Activated T-cell treated with anti-CD3 and anti-CD28 coated beads, Interleukin-2, amount 50 U/mL, for 1 hour (primary cell): ENCODE measurements at places on chromosomes 4 and X.
A peak's percentile ranks its signal among the peaks of the same experiment; 100 is the strongest.

- no peak for DNase-seq
These were observed 115.0 kb downstream of the TRIML1 start for GRCh38 chr4:188254211-188254610.

GRCh38 chr4:74896595-74896994 is 36.3 kb upstream of the PARM1 start:
- DNase-seq = no peak

DNA sequence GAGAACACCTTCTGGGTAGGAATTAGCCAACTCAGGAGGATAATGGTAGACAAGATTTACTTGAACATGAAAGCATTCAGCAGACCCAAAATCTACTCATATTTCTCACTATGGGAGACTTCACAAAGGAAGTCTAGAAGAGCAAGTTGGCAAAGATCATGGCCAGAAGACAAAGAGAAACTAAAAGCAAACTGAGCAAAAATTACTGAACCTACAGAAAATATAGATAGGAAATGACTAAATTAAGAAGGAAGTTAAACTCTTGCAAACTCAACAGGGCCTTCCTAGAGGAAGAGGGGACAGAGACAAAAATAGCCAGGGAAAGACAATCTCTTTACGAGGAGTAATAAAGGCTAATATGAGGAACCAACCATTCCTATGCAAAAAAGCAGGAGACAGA is 18.7 kb downstream of the CORIN start:
- no peak for DNase-seq

GRCh38 chr4:173415092-173415491 is 16.2 kb upstream of the SCRG1 start:
- no peak for DNase-seq

DNA sequence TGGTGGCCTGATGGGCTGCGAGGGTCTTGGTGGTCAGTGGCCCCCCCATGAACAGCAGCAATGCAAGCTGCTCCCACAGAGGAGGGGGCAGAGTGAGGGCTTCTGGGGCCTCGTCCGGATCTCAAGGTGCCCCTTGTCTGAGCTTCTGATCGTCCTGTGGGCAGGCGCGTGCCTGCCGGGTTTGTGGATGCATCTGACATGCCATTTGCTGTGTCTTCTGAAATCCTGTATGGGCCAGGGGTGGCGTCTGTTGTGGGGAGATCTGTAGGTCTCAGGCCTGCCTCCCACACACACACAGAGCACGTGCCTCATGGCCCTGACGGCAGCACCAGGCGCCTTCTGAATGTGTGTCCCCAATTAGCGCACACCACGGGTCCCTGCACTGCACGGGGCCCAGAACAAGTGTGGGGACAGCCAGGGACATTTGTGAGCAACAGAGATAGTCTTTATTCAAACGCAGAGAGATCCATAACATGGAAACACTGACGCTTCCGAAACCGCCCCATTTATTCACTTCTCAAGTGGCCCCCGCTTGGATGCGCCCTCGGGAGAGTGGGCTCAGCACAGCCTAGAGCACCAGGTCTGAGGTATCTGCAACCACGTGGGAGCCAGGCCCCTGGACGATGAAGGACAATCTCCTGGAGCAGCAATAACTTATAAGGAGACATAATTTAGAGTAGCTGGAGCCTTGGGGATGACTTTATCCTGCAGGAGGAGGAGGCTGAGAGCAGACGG is 5.7 kb downstream of the SPON2 start:
- DNase-seq = no peak

DNA sequence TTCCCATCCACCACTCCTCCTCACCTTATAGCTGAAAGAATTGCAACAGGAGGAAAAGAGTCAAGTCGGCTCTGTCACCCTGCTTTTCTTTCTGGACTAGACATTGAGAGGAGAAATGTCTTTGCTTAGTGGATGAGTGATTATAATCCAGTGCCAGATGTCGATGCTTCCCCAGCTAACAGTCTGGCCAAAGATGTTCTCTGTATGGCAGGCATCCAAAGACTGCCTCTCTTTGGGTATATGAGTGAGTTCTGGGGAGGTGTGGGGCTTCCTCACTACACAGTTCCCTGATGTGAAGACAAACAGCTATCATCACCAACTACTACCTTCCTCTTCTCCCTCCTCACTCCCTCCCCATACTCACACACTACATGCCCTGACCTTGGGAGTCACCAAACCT is 90.9 kb downstream of the COMMD8 start:
- no peak for DNase-seq

- DNase-seq = no peak
These were observed 14.7 kb downstream of the NDP start for GRCh38 chrX:43958529-43958928.

DNA sequence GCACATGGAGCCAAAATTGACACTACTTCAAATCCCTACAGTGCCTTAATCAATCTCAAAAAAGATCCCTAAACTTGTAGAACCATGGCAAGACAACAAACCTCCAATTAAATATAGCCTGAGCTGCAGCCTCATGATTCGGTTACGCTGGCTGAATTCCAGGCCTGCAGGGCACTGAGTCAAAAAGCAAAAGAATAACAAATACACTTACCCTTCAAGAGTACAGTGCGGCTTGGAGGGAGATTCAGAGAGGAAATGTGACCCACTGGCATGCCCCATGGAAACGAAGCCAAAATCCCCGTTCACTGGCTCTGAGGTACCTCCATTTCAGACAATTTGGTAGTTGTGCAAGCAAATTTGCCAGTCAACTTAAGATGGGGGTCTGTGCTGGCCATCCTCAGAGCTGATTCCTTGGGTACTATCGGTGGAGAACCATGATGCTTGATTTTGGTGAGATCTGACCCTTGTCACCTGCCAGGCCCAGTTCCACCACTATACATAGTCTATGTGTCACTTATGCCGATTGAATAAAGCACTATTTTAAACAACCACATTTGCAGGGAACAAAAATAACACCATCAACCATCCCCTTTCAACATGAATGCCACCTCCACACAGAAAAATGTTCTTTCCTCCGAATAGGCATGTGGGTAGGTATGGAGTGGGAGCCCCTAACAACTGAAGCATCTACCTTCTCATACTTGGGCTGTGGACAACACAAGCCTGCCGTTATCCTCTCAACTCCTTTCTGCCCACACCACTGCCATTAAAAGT is 2.1 kb downstream of the C4orf54 start:
- no peak for DNase-seq

DNA sequence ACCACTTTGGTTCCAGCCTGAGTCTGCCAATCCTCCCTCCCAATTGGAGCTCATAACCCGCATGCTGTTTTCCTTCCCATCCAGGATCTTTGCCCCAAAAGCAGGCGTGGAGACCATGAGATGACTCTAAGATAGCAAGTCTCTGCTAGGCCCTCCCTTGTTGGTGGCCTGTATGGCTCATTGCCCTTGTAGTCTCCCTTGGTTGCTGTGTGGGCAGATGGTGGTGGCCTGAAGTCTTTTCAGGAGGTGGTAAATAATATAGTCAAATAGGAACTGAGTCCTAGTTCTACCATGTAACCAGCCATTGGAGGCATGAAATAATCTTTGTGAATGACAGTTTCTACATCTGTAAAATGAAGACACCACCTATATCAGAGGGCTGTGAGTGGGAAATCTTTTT is 1.2 kb downstream of the ATP6AP1 start:
- no peak for DNase-seq

DNA sequence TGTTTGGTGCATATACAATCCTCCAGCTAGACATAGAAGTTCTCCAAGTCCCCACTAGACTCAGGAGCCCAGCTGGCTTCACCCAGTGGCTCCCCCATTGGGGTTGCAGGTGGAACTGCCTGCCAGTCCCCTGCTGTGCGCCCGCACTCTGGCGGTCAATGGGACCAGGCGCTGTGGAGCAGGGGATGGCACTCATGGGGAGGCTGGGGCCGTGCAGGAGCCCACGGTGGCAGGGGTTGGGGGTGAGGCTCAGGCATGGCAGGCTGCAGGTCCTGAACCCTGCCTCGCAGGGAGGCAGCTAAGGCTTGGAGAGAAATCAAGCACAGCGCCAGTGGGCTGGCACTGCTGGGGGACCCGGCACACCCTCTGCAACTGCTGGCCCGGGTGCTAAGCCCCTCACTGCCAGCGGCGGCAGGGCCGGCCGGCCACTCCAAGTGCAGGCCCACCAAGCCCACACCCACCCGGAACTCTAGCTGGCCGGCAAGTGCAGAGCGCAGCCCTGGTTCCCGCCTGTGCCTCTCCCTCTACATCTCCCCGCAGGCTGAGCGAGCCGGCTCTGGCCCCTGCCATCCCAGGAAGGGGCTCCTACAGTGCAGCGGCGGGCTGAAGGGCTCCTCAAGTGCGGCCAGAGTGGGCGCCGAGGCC is 12.7 kb upstream of the TMPRSS11D start:
- DNase-seq = no peak

DNA sequence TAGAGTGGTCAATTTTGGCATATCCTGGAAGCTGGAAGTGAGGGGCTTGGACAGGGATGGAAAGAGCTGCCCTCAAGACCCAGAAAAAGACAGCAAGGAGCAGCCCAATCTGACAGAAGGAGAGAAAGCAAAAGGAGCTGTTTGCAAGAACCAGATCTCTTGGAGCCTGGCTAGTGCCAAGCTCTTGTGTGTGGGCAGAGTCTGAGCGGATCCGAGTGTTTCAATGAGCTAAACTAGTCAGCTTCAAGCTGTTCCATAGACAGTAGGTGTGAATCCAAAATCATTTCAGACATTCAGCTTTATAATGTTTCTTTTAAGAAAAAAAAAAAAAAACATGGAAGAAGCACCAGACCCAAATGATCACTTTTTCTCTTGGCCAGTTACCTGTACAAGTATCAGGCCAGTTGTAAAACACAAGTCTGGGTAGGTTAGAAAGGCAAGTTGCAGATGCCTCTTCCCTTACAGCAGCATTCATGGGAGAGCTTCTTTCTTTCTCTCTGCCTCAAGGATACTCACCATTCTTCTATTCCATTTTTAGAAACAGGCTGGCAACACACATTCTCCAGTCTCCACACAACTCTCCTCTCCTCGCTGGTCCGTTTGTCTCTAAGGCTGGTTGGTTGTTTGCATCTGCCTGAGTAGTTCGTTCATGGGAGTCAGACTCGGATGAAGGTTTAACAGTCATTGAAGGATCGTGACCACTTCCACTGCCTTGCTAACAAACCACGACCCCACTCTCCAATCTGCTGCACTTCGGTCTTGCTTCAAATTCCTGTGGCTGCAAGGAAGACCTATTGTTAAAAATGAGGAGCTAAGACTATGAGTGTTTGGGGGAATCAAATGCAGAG is 105.2 kb upstream of the GATB start:
- DNase-seq = no peak

DNA sequence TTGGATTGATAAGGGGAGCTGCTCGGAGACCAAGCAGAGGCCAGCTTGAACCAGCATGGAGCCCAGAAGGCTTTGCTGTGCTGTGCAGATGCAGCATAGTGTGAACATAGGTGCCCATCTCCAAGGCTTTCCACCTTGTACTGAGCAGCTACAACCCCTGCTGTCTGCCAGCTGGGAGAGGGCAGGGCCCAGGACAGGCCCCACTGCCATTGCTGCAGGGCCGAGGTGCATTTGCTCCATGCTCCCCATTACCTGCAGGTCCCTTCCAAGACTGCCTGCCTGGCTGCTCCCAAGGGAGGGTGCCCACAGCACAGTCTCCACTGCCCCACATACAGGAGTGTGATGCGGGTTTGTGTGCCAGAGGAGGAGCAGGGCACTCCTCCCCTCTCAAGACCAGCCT is 1016.0 kb upstream of the INTU start:
- DNase-seq = no peak

- no peak for DNase-seq
These were observed 330.2 kb downstream of the PTTG2 start for GRCh38 chr4:38290366-38290765.

DNA sequence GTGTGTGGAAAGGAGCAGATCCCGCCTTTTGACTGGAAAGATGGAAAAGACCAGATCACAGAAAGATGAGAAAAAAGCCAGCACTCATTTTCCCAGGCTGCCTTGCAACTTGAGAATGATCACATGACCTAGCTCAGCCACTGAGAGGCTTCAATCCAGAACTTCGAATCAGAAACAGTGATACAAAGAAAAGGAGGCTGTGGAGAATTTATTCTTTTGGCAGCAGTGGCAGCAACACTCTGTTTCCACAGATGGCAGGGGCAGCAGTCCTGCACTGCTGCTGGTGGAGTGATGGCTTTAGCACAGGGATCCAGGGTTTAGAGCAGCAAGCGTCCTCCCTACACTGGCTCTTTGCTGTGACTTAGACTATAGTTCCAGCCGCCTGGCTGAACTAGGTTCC is 77.8 kb upstream of the SH3RF1 start:
- no peak for DNase-seq

GRCh38 chrX:41300758-41301437 is 33.1 kb upstream of the DDX3X start:
- DNase-seq = no peak

GRCh38 chr4:6546681-6547447 is 28.1 kb upstream of the MAN2B2 start:
- DNase-seq = peak; percentile 41

DNA sequence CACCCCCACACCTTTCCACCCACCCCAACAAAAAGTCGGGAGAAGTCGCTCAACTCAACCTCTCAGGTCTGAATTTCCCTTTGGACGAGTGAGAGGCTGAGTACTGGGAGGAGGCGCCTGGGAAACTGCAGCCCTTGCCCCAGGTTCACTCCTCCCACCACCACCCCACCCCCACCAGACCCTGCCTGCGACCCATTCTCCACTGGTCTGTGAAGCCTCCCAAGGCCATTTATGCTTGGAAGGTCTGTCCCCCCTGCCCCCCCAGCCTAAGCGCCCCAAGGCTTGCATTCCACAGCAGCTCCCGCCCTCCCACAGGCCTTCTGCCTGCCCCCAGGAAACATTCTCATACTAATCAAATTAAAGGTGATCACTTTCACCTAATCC is 27.2 kb downstream of the ELF4 start:
- no peak for DNase-seq

- no peak for DNase-seq
These were observed 1.6 kb upstream of the PDGFRA start for GRCh38 chr4:54227256-54228055.

DNA sequence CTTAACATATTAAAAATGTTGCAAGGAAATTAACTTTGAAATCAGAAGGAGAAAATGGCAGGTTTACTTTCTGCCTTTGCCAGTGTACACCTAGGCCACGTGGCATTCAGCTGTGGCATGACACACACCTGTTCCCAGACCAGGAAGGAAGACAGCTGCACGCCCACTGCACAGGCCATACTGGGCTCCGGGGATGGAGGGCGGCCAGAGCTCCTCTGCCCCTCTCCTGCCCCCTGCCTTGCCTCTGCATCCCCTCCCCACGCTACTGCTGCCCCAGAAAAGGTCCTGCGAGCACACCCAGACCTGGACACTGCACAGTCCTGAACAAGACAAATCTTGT is 68.4 kb downstream of the GATB start:
- no peak for DNase-seq

DNA sequence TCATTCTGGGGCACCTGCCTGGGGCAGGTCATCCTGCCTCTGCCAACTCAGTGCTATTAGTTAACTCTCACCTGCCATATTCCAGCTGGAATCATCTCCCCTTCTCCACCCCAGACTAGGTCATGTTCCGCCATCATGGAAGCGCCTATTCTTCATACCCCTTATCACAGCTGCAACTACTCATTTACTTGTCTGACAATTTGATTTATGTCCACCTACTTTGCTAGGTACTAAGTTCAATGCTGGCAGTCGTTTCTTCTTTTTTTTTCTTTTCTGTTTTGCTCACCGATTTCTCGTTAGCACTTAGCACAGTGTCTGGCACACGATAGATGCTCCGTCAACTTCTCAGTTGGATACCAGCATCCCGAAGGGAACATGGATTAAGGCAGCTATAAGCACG is 1.1 kb upstream of the FMR1 start:
- DNase-seq = no peak
